ENCODE measurements at places on chromosomes 2 and 18. TPM values are rescaled to one million over a fixed set of nuclear protein-coding genes. Genes with fewer than 3 reads are reported as not detected.

The TCF7L1 gene
- total RNA-seq, result 7.0 TPM

The CD28 gene
- total RNA-seq, result 3.6 TPM

The OSR1 gene
- 12.1 TPM for total RNA-seq

The OTOS gene
- total RNA-seq, result not detected

The PLA2R1 gene
- total RNA-seq, result 13.2 TPM

The CXCR1 gene
- not detected for total RNA-seq

The MROH2A gene
- not detected for total RNA-seq

Data from subcutaneous adipose tissue (tissue), 4 donors.